Activated CD4-positive, alpha-beta T cell treated with anti-CD3 and anti-CD28 coated beads, Interleukin-2, amount 50 U/mL, for 48 hours (primary cell): ENCODE measurements at places on chromosomes 16 and 17.

- DNase-seq = peak; percentile 41
Measured at GRCh38 chr16:27374221-27374803, 27.7 kb upstream of the IL21R start.

- DNase-seq = no peak
Measured at GRCh38 chr16:68636064-68636560, 9.0 kb upstream of the CDH3 start.

- no peak for DNase-seq
Measured at GRCh38 chr16:67858500-67858899, 11.0 kb upstream of the CENPT start.

DNA sequence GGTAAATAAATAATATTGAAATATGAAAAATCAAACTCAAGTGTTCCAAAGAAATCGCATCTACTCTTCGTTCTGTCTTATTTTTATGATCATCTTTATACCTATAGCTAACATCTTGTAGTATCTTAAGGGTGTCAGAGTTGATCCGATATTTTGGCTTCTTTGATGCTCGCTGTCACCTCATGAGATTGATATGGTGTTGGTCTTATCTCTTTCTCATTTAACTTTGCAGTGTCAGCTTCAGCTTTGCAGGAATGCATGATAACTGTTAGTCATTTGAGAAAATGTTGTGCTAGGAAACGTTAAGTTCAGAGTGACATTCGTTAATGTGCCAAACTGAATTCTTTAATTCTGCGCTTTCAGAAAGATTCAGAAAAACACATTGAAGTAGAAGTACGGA lies 19.4 kb downstream of the NOL11 start:
- no peak for DNase-seq

- DNase-seq = peak; percentile 74
Measured at GRCh38 chr16:67542464-67542863, 13.8 kb downstream of the RIPOR1 start.
